Cardiac septum (tissue), 1 donor: ENCODE measurements at places on chromosomes 6 and 20. TPM values are rescaled to one million over a fixed set of nuclear protein-coding genes. Genes with fewer than 3 reads are reported as not detected.

The SLC22A16 gene
- not detected for total RNA-seq

The AKAP12 gene
- total RNA-seq: 15.4 TPM

DNA sequence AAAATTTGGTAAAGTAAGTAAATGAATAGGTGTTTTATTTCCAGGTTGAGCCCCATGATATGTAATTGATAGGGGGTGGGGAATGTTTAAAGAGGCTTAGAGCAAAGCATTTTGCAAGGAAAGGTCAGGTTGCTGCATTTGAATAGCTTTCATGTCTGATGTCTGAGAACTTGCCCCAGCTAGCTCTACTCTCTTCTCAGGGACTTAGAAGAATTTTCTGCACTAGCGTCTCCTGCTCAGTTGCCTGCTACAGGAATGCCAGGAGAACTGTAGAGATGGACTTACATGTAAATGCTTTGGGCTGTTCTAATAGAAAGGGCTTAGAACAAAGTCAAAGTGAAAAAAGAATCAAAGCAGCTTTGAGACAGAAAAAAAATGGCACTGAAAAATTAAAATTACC lies 35.5 kb downstream of the TRMT6 start:
- DNase-seq: no peak

DNA sequence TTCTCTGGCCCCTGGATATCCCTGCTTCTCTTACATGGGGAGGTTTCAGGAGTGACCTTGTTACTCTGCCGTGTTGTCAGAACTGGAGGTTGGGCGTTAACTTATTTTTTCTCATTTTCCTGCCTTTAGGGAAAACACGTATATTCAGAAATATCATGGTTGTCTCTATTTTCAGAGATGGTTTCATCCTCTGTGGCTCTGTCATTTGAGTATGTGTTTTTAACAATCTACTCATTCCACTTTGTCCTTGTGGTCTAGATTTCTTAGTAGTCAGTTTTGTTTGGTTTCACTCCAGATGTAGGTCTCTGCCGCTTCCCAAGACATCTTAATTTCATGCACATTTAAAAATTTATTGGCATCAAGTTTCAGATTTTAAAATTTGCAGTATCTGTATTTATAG lies 45.9 kb downstream of the KCNS1 start:
- no peak for DNase-seq

DNA sequence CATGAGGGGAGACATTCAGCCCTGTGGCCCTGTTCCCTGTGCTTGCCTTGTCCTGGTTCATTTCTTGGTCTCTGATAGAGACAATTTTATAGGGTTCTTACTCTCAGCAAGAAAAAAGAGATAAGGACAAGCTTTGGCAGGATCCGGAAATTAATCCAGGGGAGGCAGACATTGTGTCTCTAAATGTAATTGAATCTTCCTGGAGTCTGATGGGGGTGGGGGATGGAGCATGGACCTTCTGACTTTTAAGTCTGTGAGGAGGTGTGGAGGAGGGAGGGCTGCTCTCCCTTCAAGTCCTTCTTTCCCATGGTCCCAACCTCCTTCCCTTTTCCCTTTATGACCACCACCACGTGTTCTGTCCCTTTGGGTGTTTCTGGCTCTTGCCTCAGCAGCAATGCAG lies 512.7 kb downstream of the DHX35 start:
- no peak for DNase-seq

GRCh38 chr6:74409447-74409846 lies 713.4 kb downstream of the CD109 start:
- DNase-seq: no peak

GRCh38 chr6:108395297-108395696 lies 100.4 kb downstream of the AFG1L start:
- no peak for DNase-seq

DNA sequence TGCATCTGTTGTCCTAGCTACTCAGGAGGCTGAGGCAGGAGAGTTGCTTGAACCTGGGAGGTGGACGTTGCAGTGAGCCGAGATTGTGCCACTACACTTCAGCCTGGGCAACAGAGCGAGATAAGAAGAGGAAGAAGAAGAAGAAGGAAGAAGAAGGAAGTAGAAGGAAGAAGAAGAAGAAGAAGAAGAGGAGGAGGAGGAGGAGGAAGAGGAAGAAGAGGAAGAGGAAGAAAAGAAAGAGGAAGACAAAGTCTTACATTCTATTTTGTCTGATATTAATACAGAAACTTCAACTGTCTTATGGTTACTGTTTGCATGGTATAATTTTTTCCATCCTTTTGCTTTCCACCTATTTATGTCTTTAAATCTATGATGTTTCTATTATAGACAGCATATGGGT lies 7.2 kb upstream of the NELFCD start:
- DNase-seq: no peak

DNA sequence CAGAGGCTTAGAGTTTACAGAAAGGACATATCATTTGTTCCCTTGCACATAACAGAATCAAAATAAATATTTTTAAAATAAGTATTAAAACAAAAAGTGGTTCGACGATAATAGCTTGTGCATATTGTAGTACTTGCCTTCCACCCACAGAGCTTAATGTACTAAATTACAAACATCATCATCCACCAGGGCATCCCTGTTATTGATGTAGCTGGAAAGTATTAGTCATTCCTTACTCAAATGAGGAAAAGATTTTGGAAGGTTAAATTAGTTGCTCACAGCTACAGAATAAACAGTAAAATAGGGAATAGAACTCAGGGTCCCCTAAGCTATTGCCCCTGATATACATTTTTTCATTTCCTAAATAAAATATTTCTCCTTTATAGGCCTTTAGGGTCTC lies 150.3 kb downstream of the PTPRK start:
- no peak for DNase-seq

The SLC17A3 gene
- total RNA-seq: not detected

DNA sequence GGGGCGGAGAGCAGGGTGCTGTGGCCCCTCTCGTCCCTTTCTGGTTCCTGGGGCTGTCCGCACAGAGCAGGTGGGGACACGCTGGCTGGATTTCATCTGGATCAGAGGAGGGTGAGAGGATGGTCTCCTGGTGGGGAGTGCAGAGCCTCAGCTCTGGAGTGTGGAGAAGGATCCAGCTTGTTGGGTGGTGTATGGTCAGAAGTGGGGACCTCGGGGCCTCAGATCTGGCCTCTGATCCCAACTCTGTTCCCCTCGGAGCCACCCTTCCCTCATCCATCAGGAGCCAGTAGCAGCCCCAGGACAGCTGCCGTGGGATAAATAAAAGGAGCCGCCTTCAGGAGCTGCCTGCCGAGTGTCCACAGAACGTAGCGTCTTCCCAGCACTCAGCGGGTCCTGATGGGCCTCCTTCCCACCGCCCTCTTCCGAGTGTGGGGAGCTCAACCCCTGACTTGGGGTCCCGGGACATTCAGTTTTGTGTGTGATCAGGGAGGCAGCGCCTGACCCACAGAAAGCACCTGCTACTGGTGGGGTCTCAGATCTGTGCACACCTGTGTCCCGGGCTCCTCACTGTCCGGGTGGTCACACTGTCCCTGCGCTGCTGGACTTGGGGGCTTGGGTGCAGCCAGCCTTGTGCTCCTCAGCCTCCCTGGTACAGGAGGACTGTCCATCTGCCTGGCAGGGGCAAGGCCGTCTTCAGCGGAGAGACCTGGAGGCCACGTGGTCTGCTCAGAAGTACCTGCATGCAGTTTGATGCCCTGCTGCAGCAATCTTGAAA lies 25.4 kb upstream of the BHLHE23 start:
- peak; percentile 53 for DNase-seq

DNA sequence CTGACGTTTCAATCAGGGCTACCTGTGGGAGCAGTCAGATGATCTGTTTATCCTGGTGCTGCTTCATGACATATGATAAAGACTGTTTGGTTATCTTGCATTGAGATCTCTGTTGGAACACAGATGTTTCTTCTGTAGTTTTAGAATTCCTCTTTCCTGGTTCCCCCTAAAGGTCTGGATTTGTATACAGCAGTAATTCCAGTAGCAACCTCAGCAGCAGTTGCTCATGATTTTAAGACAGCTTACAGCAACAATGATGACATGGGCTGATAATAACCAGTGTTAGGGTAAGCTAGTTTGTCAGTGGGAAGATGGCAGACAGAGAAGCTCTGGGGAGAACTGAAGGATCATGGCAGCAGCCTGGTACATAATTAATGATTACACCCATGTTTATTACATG lies 439.4 kb downstream of the PHF3 start:
- no peak for DNase-seq

DNA sequence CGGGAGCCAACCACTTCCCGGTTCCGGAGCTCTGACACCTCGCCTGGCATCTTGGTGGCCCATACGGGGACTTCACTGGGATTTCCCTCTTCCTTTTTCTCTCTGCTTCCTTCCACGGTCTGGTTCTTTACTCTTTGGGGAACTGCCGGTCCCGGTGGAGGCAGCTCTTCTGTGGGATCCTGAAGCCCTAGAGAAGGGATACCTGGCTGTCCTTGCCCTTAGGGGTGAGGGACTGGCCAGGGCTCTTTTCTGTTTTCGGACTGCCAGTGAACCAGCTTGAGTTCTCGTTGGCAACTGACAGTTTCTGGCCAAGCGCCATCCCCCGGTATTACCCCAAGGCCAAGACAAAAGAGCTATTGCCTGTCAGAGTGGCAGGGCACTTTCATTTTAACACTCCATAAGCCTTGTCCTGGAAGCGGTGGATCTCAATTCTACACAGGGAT lies 880 bp upstream of the CPXM1 start:
- DNase-seq: no peak

The BTN1A1 gene
- not detected for total RNA-seq

DNA sequence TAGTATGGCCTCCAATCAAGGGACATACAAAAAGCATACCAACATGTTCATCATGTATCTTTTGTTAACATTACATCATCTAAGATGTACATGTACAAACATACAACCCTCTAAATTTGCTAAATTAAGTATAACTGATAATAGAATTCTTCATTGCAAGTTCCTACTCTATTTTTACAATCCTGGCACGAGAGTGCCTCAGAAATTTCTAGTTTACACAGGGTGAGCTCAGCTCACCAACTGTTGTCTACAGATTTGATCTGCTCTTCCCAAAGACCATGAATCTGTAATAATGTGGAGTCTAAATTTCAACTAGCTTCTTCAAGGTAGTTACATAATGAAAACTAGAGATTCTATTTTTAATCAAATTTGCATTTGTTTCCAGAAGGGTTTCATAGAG lies 179.7 kb downstream of the HIVEP2 start:
- no peak for DNase-seq

The PPP1R14C gene
- total RNA-seq: 91.5 TPM

- DNase-seq: no peak
Measured at GRCh38 chr6:46421939-46422338, 69.3 kb downstream of the RCAN2 start.
